Posterior vena cava (tissue), 2 donors: ENCODE measurements at places on chromosomes 12 and 14. TPM values are rescaled to one million over a fixed set of nuclear protein-coding genes. Genes with fewer than 3 reads are reported as not detected.
A peak's percentile ranks its signal among the peaks of the same experiment; 100 is the strongest.

DNA sequence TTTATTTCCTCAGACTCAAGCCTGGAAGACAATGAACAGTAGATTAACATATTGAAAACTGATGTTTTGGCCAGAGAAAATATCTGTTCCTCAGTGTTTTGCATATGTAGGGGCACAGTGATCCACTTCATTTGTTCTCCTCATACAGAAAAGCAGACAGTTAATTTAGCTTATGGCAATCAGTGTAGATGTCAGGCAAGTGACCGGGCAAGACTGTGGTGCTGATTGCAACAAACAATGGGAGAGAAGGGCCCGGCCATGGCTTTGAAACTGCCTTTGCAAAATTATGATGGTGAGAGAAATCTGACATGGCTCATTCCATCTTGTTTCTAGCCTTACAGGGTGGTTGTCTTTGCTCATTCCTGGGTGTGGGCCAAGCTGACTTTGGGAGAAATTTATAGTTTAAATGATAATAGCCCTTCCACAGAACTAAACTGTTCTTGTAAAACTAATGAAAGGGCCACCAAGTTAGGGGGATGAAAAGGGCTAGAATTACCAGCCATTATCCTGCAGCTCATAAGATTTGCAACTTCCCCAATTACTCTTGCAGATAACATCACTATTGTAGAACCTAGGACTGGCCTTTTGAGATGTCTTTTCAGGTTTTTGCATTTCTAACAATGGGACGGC is 220.3 kb downstream of the KTN1 start:
- no peak for DNase-seq

GRCh38 chr12:92300777-92301176 is 155.1 kb upstream of the BTG1 start:
- no peak for DNase-seq

DNA sequence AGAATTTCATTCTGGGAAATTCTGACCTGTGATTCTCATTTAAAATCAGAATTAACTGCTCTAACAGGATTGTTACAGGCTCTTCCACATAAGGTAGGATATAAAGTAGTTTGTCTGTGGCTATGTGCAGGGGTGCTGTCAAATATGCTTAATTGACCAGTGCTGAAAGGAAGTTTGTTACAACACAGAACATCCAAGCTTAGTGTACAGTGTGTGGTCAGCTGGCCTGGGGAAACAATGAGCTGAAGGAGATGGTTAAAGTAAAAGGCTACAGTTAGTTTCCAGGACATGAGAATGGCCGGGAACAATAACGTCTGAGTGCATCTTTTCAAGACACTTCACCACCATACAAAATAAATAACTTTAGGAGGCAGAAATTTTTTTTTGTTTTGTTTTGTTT is 68.0 kb downstream of the PKP2 start:
- no peak for DNase-seq

DNA sequence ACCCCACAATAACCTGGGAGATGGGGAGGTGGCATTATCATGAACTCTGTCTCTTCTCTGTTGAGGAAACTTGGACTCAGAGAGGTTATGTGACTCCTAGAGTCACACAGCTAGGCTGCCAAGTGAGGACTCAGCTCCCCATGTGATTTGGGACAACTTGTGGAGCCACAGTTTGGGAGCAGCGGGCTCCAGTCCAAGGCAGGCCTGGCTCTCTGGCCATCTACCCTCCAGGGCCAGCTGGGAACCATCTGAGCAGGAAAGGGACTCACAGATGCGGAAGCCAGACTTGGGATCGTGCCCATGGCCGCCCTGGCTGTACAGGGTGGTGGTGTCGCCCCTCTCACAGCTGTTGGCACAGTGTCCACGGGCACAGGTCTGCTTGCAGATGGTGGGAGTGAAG is 59.1 kb downstream of the ISCA2 start:
- DNase-seq: peak; percentile 91

GRCh38 chr14:38718519-38718918 is 384.5 kb downstream of the SEC23A start:
- DNase-seq: no peak

DNA sequence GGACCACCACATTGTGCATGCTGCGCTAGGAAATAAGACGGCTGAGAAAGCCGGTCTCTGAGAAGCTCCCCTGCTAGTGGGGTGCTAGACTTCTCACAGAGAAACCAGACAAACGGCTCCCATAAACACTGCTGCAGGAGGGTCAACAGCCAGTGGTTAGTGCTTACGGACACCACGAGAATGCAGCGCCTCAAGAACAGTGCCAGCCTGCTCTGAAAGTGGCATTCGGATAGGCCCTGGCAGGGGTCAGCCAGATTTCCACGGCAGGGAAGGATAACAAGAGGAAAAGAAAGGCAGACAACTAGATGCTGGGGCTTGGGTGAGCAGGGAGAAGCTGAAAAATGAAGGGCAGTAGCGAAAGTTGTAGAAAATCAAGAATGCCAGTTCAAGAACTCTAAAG is 26.4 kb downstream of the PPTC7 start:
- no peak for DNase-seq

- DNase-seq: no peak
Observed at GRCh38 chr12:20656600-20656999, 38.5 kb upstream of the SLCO1C1 start.

- DNase-seq: peak; percentile 88
Observed at GRCh38 chr14:105317546-105317945, 3.0 kb downstream of the PACS2 start.

DNA sequence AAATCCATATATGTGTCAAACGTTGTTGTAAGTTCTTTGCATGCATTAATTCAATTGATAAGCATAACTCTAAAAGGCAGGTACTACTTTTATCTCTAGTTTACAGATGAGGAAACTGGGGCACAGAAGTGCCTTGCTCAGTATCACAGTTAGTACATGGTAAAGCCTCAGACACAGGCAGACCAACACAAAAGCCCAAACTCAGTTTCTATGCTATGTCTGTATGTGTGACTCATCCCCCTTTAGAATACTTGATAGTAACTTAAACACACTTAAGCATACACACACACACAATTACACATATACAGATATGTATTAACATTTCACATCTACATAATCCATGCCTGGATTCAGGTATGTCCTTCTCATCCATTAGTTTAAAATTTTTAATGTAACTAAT is 88.0 kb downstream of the EPS8 start:
- no peak for DNase-seq

- DNase-seq: no peak
Observed at GRCh38 chr12:211142-211465, 2.9 kb downstream of the SLC6A12 start.

DNA sequence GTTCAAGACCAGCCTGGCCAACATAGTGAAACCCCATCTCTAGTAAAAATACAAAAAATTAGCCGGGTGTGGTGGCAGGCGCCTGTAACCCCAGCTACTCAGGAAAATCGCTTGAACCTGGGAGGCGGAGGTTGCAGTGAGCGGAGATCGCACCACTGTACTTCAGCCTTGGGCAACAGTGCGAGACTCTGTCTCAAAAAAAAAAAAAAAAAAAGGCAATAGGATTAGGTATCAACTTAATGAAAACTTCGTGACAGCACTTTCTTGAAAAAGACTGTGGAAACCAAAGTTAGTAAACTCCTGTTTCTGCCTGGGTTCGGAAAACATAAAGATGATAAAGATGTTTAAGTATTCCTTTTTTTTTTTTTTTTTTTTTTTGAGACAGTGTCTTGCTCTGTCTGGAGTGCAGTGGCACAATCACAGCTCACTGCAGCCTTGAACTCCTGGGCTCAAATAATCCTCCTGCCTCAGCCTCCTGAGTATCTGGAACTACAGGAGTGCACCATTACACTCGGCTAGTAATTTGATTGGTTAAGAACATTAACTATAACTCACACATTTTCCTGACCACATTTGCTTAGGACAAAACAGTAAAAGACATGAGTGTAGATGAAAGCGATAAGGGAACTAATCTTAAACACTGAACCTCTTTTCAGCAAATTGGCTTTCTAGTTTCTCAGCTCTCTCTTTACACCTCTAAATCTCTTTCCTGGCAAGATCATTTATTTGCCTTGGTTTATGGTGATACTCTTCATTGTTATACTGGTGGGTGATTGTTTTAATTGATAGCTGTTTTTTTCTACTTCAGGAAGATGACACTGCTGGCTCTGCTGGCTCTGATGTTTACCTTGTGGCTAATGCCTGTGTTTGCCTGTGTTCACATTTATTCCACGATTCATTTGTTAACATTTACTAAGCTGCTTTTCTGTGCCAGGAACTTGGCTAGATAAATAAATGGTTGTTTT is 15.8 kb downstream of the HIF1A start:
- DNase-seq: no peak

GRCh38 chr14:75359098-75359497 is 68.7 kb upstream of the JDP2 start:
- DNase-seq: no peak

- DNase-seq: no peak
Observed at GRCh38 chr14:94573475-94574277, 7.5 kb upstream of the SERPINA5 start.

The CHGA gene
- total RNA-seq: 0.29 TPM

GRCh38 chr12:109493090-109493489 is 15.7 kb downstream of the UBE3B start:
- peak; percentile 4 for DNase-seq

The KRT77 gene
- total RNA-seq: not detected

The GYS2 gene
- total RNA-seq: not detected

- no peak for DNase-seq
Observed at GRCh38 chr14:69968681-69969080, 89.5 kb downstream of the SMOC1 start.

The ADAM21 gene
- not detected for total RNA-seq

DNA sequence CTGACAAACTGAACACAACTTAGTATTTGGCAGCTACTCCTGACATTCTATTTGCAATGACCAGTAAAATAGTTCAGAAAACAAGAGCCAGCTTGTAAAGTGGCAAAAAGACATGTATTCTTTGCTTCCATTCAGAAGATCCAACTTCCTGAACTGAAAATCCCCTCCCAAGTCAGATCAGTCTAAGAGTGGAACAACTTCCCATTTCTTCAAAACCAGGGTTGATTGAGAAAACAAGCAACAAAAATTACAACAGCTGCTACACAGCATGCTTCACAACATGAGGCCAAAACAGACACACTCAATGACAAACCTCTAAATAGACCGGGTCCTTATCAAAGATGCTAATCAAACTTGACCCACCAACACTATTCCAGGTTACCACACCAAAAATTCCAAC is 40.3 kb downstream of the CIT start:
- DNase-seq: no peak

DNA sequence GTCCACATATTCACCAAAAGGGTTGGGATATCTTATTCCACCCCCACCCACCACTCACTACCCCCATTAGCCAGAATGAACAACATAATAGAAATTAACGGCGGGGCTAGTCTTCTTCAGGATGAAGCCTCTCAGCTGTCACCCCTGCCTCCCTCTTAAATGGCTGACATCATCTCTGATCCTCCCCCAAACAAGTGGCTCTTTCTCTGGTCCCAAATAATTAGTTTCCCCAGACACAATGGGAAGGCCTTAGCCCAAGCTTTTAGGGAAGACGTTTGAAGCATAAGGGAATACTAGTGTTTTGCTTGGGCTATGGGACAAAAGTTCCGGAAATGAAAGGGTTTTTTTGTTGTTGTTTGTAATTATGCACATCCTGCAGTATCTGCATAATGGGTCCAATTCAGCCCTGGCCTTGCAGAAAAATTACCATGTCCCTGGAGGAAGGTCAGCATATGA is 13.8 kb downstream of the STON2 start:
- no peak for DNase-seq

The SERPINA3 gene
- total RNA-seq: 301 TPM

The PRKD1 gene
- total RNA-seq: 44.2 TPM

GRCh38 chr12:130748786-130749185 is 32.7 kb upstream of the RIMBP2 start:
- DNase-seq: no peak

DNA sequence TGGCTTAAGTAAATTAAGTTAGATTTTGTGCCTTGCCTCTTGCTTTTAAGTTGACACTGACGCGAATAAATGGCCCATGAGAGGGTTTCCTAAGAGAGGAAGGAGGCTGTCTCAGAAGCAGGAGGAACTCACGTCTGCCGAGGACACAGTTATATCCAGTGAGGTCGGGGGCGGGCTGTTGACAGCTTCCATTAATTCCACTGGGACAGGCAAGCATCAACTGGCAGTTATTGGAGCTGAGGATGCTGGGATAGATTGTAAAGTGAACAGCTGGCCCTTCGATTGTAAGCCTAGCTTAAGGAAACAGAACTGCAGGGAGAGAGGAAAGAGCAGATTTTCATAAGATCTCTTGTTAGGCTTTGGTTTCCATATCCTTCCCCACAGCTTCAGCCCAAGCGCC is 399.2 kb downstream of the IPO8 start:
- DNase-seq: no peak

- no peak for DNase-seq
Observed at GRCh38 chr12:70180130-70180529, 63.1 kb upstream of the CNOT2 start.

The LRRC10 gene
- total RNA-seq: not detected

GRCh38 chr14:94125659-94126418 is 3.6 kb downstream of the IFI27L2 start:
- peak; percentile 52 for DNase-seq

The RNFT2 gene
- 1.2 TPM for total RNA-seq

DNA sequence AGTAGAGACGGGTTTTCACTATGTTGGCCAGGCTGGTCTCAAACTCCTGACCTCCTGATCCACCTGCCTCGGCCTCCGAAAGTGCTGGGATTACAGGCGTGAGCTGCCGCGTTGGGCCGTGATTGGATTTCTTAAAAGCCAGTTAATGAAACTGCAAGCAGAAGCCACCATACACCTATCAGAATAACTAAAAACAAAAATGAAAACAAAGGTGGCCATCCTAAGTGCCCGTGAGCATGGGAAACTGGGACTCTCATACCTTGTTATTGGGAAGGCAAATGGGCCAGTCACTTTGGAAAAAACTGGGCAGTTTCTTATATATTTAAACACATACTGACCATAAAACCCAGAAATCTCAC is 7.7 kb upstream of the TCTN1 start:
- DNase-seq: no peak

The TMEM132C gene
- 1.1 TPM for total RNA-seq

DNA sequence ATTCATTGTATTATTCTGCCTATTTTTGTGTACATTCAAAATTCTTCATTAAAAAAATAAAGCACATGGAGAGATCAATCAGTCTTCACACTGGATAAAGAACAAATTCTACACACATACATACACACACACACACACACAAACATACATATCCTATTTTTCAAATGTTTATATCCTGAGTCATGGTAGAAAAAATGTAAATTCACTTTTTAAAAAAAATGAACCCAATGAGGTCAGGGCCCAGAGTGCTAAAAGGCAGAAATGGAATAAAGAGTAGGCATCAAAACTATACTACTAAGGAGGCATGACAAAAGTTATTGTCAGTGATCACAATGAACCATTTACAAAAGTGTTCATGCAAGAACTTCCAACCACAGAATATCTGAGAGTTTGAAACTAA is 17.3 kb downstream of the GALC start:
- no peak for DNase-seq

The MAP1LC3B2 gene
- total RNA-seq: not detected

The SLC7A8 gene
- total RNA-seq: 31.0 TPM

DNA sequence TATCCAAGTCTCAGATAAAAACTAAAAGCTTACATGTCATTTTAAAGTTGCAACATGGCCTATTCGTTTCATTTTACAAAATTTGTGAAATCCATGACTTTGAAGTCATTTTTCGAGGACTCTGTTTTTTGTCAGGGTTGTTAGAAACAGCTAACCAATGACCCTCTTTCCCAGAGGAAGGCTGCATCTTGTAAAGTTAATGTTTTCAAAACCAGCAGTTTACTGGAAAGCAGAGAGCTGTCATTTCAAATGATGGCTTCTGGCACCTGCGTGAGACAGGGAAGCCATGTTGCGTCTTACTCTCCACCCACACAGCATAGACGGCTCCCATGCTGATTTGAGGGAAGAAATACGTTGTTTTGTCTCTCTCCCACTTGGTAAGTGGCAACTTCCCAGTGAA is 50.1 kb upstream of the RTRAF start:
- no peak for DNase-seq

The KRT3 gene
- not detected for total RNA-seq
